ENCODE measurements at places on chromosomes 5 and 9.

- peak; percentile 20 for DNase-seq
Observed at GRCh38 chr5:20041326-20042274, 53.6 kb upstream of the CDH18 start.

- DNase-seq = peak; percentile 47
Observed at GRCh38 chr9:36064448-36065037, 27.8 kb downstream of the RECK start.

- DNase-seq = peak; percentile 29
Observed at GRCh38 chr5:100553209-100553608, 18.0 kb downstream of the FAM174A start.

GRCh38 chr5:181039471-181039870 is 595 bp upstream of the BTNL9 start:
- DNase-seq = no peak

DNA sequence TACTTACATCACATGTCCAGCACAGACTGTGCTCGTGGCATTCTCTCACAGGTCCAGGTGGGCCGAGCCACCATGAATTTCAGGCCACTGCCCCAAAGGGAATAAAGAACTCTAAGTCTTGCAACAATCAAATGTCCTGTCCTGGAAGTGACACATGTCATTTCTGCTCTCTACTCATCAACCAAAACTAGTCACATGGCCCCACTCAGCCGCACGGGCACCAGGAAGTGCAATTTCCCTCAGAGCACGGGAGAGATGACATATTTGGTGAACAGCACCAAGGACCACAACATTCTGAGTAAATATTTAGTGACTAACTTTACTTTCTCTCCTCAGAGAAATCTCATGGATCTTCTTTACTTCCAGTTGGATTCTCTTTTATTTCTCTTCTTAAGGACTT is 131.1 kb upstream of the TUT7 start:
- DNase-seq = no peak

- DNase-seq = peak; percentile 66
Observed at GRCh38 chr5:149886060-149886459, 58.5 kb downstream of the PDE6A start.

DNA sequence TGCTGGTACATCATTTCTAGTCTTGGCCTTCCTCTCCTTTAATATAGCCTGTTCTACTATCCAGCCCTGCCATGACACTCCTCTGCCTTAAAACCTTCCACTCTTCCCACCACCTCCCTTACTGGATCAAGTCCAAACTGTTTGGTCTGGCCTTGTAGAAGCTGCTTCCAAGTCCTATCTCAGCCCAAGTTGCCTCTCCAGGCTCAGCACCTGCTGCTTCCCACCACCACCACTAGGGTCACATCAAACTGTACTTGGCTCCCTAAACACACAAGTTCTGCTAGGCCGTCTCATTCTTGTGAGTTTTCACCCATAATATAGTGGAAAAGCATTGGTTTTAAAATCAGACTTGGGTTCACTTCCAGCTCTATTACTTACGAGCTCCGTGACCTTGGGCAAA is 1.4 kb downstream of the NDUFA8 start:
- peak; percentile 40 for DNase-seq

GRCh38 chr5:2430606-2431005 is 320.9 kb downstream of the IRX2 start:
- no peak for DNase-seq

DNA sequence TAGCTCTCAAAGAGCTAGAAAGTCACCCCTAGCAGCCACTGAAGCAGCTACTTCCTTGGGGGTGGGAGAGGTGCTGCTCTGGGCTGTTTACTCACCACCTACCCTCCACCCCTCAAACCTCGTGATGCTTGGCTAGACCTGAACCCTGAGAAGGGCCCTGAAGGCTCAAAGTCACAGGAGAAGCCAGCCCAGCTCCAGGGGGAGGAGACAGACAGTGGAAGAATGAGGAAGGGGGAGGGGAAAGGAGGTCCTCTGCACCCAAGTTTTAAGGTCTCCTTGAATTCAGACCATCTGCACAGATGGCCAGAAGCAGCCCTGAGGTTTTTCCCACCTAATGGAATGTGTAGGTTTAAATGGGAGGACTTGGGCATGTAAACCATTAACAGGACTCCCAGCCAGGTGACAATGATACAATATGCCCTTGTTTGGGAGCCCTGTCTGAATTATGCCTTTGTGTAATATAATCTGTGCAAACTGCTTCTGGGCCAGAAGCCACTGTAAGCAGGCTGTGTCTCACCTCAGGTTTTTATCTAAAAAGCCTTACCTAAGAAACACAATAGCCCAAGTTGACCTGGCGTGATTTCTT is 180.5 kb downstream of the PIK3R1 start:
- DNase-seq = no peak

DNA sequence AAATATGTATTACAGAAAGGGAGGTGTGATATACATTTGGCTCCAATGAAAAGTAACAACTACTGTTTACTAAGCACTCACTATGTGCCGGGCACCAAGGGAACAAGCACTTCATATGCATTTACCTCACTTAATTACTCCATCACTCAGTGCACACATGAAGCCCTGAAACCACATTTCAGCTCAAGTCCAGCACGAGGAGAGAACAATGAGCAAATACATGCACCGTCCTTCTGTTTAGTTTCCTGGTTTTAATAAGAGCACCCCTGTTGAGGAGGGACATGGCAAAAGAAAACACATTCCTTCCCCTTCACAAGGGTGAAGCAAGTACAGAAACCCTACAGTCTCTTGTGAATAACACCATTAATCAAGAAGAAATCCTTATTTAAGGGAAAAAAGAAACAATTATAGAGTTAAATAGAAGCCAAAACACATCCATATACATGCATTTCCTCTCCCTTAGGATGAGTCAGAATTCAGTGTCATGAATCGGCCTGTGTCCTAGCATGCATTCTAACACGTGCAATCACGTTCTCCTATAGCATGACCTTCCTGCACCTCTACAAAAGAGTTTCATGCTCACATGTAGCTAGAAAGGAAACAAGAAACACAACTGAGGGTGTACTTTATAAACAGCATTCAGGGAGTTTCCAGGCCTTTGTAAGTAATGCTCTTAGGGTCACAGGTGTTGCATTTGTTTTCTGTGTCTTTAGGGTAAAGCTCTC is 411.6 kb downstream of the BNC2 start:
- DNase-seq = peak; percentile 59

GRCh38 chr5:74420947-74421346 is 219.6 kb downstream of the ENC1 start:
- DNase-seq = no peak

- DNase-seq = no peak
Observed at GRCh38 chr9:78010445-78010844, 21.2 kb downstream of the GNAQ start.

DNA sequence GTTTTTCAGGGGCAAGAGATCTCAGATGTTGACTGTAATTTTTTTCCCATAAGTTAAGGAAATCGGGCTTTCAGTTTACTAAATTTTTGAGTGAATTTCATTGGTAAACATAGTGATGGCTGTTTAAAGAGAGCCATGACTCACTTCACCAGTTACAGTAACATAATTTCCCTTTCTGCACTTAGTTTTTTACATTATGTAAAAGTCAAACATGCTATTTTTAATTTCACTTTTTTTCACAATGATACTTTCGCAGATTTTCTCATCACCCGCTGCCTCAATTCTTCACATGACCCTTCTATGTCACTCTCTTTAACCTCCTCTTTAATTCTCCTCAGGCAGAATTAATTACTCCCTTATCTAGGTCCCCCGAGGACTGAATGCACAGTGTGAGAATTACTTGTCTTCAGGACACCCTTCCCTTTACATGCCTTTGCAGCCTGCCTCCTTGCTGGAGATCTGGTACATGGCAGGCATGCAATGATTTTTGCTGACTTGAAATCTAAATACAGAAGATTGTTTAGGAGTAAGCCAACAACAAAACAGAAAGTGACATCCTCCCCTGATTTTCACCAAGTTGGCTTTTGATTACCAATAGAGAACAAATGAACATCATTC is 217.5 kb upstream of the S1PR3 start:
- DNase-seq = no peak

DNA sequence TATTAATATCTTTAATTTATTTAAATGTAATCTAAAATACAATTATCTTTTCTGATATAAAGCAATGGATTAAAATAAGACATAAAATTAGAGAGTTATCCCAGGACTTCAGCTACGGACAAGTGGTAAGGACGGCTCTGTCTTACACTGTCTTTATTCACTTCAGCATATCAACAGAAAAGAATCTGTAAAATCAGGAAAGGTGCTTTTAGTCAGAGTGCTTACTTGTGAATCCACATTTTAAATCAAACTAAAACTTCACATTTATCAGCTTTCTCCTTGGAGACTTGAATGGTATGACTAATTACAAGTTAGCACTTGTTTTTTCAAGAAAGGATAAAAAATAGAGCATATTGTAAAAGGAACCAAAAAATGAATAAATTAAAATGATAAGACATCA is 39.3 kb downstream of the ST8SIA4 start:
- DNase-seq = no peak

GRCh38 chr5:7875151-7875550 is 6.2 kb downstream of the MTRR start:
- DNase-seq = no peak

DNA sequence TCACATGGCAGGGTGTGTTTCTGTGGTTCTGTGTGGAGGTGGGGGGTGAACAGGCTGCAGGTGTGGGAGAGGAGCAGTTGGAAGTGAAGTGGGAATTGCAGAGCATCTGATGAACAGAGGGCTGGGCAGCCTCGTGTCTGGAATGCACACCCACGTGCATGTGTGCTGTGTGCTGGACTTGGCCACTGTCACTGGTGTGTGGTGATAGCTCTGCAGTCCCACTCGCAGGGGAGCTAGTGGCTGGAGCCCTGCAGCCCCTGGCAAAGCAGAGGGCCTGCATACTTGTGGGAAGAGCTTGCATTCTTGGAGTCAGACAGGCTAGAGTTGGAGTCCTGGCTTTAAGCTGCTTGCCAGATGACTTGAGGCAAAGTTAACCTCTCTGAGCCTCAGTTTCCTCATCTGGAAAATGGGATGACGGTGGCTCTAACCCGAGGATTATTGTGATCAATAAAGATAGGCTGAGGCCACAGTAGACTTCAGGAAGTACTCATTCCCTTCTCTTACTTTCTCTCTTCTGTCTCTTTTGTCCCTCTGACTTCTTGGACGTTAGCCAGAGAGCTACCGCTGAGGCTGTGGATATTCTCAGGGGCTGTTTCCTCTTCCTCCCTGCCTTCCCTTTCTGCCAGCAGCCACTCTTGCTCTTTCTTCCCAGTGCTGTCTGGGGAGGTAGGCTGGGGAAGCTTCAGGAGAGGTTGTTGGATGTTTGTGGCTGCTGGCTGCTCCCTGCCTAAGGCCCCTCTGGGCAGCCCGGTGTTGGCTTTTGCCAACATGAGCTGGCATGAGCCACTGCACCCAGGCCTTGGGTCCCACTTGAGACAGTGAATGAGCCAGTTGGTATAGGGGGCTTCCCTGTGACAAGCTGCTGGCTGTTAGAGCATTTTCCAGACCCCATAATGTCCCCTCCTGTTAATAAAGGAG is 18.3 kb downstream of the PSAT1 start:
- peak; percentile 61 for DNase-seq

GRCh38 chr9:86876621-86877196 is 70.6 kb downstream of the GAS1 start:
- DNase-seq = no peak

- DNase-seq = no peak
Observed at GRCh38 chr9:136522314-136523237, 23.3 kb downstream of the NOTCH1 start.

GRCh38 chr5:66519626-66520025 is 76.6 kb upstream of the MAST4 start:
- no peak for DNase-seq

GRCh38 chr5:142087920-142088679 is 20.5 kb upstream of the NDFIP1 start:
- no peak for DNase-seq

DNA sequence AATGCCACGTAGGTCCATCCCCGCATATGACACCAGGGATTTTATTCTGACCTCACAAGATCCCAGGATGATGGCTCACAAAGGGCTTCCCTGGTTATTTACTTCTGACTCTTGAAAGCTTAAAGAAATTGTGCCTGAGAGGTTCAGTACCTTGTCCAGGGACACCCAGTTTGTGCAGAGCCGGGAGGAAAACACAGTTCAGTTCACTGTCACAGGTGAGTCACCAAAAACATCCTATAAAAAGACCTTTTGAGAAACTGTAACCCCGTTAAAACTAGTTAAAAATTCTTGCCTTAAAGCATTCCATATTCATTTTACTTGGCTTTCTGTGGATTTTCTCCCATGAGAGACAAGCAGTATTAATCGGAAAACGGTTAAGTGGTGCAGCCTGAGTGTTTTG is 56.6 kb downstream of the ZNF510 start:
- DNase-seq = no peak

DNA sequence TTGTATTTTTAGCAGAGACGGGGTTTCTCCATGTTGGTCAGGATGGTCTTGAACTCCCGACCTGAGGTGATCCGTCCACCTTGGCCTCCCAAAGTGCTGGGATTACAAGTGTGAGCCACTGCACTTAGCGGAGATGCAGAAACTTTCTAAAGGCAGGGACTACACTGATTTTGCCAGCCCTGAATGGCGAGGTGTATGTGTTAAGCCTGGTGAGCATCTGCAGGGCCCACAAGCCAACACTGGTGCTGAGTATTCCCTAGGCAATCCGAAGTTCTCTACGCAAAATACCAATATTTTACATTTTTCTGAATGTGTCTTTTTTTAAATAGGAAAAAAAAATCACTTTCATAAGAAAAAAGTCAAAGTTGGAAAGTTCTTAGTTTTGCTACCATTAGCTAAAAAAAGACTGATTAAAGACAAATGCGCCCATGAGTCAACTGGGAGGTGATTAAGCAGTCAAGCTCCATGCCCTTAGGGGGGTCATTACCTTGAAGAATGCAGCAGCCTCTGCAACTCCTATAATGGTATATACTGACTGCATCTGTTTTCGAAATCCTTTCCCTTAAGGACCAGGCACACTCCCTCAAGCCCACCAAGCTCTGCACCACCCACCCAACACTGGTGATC is 502.8 kb downstream of the BNC2 start:
- peak; percentile 87 for DNase-seq

- no peak for DNase-seq
Observed at GRCh38 chr5:3161672-3162071, 410.2 kb upstream of the IRX2 start.

DNA sequence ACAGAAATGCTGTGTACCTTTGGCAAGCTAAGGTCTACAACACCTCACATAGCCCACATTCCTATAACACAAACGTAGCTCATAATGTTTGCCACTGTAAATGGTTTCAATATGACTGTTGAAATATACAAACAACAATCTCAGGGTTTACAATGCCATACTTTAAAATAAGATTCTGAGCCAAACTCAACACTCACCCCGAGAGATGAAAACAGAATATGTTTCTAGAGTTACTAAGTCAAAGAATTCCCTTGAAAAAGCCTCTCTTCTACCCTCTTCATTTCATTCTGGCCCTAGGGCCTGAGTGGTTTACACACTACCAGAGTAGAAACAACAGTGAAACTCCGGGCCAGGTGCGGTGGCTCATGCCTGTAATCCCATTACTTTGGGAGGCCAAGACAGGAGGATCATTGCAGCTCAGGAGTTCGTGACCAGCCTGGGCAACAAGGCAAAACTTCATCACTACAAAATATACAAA is 72.6 kb downstream of the MYO10 start:
- no peak for DNase-seq
